Mesenchymal stem cell (in vitro differentiated cells and primary cell): ENCODE measurements at places on chromosomes 4 and X.
A peak's percentile ranks its signal among the peaks of the same experiment; 100 is the strongest.

DNA sequence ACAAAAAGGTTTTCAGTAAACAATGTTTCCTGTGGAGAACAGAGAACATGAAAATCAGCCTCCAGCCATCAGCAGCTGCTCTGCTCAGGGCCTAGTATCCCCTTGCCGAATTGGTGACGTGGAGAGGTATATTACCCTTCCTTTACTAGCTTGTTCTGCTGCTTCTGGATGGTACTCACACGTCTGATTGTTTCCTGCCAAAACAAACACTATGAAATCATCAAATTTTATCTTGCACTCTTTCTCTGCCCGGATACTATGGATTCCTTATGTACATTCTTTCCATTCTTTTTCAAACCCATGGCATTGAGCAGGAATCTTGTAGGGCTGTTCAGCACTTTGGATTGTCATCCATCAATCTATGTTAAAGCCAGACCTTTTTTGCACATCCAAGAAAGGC lies 18.8 kb upstream of the METAP1 start:
- DNase-seq: no peak

DNA sequence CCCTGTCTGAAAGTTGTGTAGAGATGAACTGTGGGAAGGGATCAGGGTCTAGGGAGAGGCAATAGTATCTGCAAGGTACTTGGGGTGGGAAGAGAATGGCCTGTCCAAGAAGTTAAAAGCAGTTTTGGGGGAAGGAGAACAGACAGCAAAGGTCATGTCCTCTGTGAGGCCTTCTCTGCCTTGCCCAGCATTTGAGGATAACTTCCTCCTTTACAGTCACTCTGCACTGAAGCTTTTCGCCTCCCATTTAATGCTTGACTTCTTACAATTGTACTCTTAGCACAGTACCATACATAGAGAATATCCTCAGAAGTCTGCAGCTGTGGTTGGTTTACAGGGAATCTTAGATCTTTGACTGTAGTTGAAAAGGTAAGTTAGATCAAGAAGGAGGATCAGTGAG lies 121.8 kb upstream of the AP1S2 start:
- no peak for DNase-seq

GRCh38 chr4:39657465-39657864 lies 18.8 kb upstream of the SMIM14 start:
- DNase-seq: no peak

DNA sequence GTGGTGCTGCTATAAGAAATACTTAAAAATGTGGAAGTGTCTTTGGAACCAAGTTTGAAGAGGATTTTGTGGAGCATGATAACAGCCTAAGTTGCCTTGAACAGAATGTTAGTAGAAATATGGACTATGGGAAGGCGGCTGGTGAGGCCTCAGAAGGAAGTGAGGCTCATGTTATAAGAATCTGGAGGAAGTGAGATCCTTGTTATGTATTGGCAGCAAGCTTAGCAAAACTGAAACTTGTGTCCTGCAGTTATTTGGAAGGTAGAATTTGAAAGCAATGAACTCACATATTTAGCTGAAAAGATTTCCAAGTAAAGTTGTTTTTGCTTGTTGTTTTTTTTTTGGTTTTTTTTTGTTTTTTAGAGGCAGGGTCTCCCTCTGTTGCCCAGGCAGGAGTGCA lies 13.6 kb upstream of the MED14 start:
- DNase-seq: no peak

GRCh38 chr4:34323549-34324320 lies 1920.6 kb downstream of the ARAP2 start:
- peak; percentile 29 for DNase-seq

DNA sequence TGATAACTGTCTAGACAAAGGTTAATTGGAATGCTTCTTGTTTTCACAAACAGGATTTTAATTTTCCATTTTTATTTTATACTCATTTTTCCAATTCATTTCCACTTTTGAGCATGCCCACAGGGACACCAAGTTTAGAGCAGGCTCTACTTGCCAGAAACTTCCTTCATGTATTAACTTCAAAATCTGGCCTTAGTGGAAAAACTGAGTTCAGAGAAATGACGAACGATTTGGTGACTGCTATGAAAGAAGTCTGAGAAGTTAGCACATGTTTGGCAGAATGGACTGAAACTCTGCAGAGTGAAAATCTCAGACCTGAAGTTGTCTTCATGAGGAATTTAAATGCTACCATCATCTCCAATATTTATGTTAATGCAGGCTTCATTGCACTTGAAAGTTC lies 214.1 kb downstream of the THOC2 start:
- no peak for DNase-seq

DNA sequence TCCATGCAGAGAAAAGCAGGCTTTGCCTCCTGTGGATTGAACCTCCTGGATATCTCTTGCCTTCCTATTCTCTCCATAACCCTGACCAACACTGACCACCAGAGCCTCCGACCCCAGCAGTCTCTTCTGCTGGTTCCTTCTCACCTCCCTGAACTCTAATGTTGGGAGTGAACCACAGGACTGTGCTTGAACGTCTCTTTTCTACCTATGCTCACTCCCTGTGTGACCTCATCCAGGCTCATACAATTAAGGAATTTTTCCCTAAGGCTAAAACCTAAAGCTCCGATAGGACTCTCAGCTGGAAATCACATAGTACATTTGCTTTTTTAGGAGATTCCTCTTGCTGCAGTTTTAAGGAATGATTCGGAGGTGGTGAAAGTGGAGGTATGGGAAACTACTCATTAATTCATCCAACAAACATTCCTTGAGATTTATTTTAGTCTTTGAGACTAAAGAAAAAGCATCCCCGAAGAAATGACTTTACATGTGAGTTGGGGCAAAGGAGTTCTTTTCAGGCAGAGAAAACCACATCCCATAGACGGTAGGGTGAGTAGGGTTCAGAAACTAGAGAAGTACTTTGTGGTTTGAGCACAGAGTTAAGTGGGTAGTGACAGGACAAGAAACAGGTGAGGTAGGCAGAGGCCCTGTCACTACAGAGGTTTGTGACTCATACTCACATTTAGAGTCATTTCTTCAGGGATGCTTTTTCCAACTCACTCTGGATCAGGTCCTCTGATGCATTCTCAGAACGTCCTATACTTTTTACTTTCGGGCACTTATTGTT lies 30.8 kb downstream of the NDNF start:
- DNase-seq: no peak

GRCh38 chr4:52643785-52644244 lies 15.3 kb downstream of the USP46 start:
- peak; percentile 69 for DNase-seq

GRCh38 chrX:120660637-120661036 lies 30.8 kb upstream of the C1GALT1C1 start:
- no peak for DNase-seq
